ENCODE measurements at places on chromosomes 11 and 22. TPM values are rescaled to one million over a fixed set of nuclear protein-coding genes. Genes with fewer than 3 reads are reported as not detected.

The LIF gene
- total RNA-seq = 0.58 TPM

The MOV10L1 gene
- not detected for total RNA-seq

The APOBEC3B gene
- 0.64 TPM for total RNA-seq

The SLC22A9 gene
- total RNA-seq = not detected

The MRPL11 gene
- 27.9 TPM for total RNA-seq

The BEST1 gene
- total RNA-seq = 0.50 TPM

The MN1 gene
- total RNA-seq = 0.35 TPM

The ENTHD1 gene
- total RNA-seq = 0.26 TPM

The BATF2 gene
- not detected for total RNA-seq

The MS4A6A gene
- 4.9 TPM for total RNA-seq

The NAGA gene
- total RNA-seq = 13.9 TPM

The KDM4D gene
- total RNA-seq = 0.39 TPM

The GTSE1 gene
- not detected for total RNA-seq

The CCDC15 gene
- total RNA-seq = 2.7 TPM

The ARRB1 gene
- total RNA-seq = 45.0 TPM

The SLN gene
- total RNA-seq = not detected

The KIAA1671 gene
- 9.6 TPM for total RNA-seq

The RAB38 gene
- total RNA-seq = 0.30 TPM

The SCUBE1 gene
- not detected for total RNA-seq

All from CD4-positive, alpha-beta memory T cell (primary cell).